ENCODE measurements at places on chromosomes 13 and 19.

DNA sequence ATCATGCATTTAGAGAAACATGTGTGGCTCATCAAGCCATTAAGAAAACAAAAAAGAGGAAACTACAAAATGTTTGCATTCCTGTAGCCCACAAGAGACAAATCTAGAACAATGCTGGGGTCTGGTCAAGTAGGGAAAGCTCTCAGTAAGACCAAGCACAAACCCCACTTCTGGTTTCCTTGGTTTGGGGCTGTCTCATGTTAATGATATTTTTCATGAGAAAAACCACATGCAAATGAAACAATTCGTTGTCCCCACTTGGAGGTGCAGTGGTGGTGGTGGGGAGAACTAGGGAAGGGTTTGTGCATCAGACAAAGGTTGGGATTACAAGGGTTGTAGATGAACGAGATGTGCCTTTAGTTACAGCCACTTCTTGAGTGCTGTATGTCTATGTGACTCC, 7.0 kb upstream of the RB1 start:
- DNase-seq: no peak

DNA sequence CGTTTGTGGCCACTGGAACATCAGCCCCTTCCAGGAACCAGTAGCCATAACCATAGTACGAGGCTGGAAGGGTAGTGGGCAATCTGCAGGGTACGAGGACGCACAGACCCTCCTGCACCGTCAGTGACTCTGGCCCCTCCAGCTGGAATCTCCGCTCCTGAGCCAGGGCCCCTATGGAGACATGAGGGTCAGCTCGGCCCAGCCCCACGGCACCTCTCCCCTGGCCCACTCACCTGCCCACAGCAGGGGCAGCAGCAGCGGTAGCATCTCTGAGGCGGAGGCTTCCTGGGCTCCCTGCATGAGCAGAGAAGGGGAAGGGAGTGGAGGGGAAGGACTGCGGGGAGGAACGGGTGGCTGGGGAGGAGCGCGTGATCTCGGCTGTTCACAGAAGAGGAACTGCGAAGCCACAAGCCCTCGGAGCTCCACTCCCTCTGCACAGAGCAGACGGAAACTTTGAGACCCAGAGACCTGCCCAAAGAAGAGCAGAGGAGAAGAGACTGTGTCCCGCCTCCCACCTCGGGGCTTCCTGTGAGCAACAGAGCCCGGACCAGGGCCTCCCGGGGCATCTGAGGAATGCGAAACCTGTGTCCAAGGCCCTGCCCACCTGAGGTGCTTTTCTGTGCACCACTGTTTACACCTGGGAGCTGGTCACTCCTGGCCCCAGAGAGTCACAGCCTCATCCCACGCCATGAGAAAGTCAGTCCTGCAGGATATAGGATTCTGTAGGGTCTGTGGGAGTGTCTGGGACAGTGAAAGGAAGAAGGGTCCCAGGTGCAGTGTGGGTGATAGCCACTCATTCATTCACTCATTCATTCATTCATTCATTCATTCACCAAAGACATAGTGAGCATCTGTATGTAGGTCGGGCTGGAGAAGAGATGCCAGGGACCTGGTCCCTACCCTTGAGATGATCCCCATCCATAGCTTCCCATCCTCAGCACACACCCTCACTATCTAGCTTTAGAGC, at the start of gene SIGLEC6:
Gene SIGLEC6, minus strand, starts transcription at position 322 of the 967 bp plus-strand sequence. Its CDS starts 22 bp downstream, at position 300.
- no peak for DNase-seq

DNA sequence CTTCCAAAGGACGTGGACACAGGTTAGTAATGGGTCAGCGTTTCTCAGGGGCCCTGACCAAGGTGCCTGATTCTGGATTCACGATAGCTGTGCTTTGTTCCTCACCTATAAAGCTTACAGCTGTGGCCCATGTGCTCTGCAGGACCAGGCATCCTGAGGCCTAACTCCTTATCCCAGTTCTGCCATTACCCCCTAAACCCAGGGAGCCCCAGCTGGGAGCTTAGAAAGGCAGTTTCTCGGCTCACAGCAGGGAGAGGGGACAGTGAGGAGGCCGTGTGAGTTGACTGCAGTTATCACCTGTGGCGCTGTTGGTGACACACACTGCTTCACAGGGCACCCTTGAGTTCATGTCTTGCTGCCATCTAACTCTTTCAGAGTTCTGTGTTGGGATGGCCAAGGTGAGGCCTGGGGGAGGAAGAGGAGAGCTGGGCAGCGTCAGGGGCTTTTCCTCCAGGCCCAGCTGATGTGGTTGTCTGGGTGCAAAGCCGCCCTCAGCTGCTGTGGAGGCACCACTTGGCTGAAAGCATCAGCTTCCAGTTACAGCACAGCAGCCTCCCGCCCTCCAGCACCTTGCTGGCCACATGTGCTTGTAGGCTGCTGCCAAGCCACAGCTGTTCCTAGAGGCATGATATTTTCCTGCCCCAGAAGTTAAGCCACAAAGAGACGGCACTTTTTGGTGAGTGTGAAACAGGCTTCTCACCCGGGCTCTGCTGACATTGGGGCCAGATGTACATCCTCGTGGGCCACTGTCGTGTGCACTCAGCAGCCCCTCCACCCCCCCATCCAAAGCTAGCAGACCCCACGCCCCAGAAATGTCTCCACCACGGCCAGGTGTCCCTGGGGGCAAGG, 99.6 kb upstream of the MCF2L start:
- no peak for DNase-seq

GRCh38 chr13:69020120-69020519, 1087.5 kb upstream of the ATXN8OS start:
- no peak for DNase-seq

DNA sequence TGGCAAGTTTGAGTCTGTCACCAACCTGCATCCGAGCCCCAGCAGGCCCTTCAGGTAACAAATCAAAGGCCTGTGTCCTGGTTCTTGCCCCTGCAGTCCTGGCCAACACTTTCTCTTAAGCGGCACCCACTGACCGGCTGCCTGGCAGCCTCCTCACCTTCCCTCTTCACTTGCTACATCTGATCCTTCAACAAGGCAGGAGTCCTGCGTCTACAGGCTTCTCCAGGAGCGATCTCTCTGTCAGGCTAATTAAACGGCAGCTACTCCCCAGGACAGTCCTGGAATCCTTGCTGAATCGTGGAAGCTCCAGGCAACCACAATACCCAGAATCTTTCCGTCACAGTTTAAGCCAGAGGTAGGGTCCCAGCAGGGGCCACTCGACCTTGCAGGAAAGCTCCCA, 41.1 kb upstream of the GAS6 start:
- peak; percentile 16 for DNase-seq

DNA sequence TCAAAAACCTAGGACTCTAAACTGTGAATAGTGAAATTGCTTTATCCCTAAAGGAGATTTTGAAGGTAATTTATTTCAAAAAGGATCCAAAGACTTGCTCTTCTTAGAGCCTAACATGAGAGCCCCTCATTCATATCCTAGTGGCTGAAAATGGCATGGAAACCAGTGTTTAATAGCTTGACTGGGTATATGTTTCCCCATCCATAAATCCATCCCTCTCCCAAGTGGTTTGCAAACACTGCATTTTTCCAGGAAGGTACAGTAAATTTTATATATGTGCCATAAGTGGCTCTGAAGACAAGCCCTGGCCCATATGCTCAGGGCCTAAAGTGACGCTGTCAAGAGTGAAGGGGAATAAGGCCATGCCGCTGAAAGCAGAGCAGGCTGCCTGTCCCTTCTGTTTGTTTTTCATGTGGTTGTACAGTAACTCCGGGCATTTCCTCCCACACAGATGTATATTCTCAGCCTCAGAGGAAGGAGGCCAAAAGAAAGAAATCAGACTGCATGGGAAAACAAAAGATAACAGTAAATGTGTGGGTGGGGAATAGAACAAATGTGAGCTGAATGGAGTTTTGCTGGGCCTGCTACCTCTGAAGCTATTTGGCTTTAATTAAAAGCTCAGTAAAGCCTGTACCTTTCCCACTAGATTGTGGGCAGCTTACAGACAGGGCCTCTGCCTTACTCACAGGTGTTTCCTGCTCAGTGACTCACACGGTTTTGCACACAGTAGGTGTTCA, 181.9 kb downstream of the PCDH9 start:
- DNase-seq: no peak

- no peak for DNase-seq
Observed at GRCh38 chr13:32734511-32734910, 148.3 kb downstream of the PDS5B start.

DNA sequence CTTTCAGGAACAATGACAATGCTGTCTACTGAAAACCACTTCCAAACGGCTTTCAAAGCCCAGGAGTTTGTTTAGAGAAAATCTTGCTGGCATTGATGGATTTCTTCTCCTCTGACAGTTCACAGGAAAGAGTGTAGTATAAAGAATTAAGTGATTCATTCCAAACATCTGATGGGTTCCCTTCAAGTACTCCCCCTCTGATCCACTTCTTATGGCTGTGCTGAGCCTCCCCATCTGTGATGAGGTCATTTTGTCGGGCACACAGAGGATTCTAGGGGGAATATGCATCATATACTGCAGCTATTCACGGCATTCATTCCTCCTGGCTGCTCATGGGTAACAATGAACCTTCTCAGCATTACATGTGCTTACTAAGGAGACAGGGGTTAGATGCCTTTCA, 107.9 kb downstream of the RGCC start:
- DNase-seq: no peak

DNA sequence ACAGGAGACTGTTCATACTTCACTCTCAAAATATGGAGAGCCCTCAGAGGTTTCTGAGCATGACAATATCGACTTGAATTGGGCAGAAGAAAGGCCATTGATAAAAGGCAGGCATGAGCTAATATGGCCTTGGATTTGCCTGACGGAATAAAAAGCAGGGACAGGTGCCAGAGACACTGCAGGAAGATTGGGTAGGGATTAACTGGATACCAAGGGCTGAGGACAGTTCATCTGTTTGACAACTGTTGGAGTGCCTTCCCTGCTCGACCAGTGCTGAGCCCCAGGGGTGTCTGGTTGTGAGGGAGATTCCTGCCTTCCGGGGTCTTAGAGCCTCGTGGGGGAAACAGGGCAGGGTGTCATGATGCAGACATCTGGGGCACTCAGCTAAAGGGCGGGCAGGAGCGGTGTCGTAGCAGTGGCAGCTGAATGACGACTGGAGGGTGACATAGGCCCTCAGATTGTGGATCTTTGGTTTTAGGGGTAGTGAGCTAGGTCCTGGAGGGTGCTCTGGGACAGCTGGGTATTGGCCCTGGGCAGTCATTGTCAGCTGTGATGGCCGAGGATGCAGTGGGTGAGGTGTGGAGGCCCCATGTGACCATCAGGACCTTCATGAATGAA, 12.3 kb downstream of the GATAD2A start:
- no peak for DNase-seq

- DNase-seq: peak; percentile 25
Observed at GRCh38 chr19:16886305-16886880, 2.4 kb upstream of the F2RL3 start.

- no peak for DNase-seq
Observed at GRCh38 chr13:108305655-108306054, 36.1 kb downstream of the TNFSF13B start.

GRCh38 chr13:113901642-113902041, 37.8 kb upstream of the GAS6 start:
- peak; percentile 7 for DNase-seq

Measured in omental fat pad (tissue), 4 donors.